Natural killer cell (primary cell): ENCODE measurements at places on chromosomes 16 and 17. TPM values are rescaled to one million over a fixed set of nuclear protein-coding genes. Genes with fewer than 3 reads are reported as not detected.
A peak's percentile ranks its signal among the peaks of the same experiment; 100 is the strongest.

GRCh38 chr17:4304417-4305027, 40.7 kb upstream of the ANKFY1 start:
- peak; percentile 83 for DNase-seq

DNA sequence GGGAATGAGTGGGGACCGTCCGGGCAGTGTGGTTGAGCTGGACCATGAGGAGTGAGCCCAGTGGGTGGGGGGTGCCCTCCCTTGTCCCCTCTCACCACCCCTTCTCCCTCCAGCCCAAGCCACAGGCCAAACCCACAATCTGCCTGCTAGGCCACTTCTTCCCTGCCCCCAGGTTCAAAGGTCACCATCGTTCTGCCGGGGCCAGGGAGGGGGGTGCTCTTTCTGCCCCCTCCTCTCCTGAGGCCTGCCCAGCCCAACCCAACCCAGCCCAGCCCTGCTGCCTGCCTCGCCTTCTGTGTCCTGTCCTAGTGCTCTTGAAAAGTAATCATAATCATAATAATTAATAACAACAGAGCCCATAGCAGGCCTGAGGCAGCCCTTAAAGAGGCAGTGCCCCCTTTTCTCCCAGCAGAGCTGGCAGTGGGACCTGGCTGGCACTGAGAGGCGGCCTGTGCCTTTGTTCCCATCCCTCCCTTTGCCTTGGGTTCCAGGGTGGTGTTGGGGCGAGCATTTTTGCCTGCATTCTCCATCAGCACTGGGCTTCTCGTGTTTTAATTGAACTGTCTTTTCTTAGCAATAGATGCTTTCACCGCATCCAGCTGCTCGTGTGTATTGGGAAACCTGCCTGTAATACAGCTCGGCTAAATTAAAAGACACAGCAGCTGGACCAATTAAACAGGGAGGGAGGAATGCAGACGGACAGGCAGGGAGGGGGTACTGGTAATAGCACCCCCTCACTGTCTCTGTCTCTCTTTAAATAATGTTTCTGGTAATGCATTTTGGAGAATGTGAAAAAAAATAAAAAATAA, 46.8 kb downstream of the SREBF1 start:
- no peak for DNase-seq

DNA sequence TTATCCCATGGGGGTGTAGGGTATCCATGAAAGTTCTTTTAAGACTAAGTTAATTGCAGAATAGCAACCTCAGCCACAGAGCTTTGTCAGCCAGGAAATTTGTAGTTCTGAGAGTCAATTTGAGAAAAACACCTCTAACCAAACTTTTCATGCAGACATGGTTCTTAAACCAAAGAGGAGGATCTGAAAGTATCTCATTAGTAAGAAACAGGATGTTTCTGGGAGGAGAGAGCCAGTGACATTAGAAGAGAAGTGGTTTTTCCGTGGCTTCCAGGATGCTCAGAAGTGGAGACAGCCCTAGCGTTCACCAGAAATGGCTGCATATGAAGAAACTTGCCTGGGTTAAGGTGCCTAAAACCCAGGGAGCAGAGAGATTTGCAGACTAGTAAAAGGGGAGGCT, 7.9 kb downstream of the GNAO1 start:
- no peak for DNase-seq

DNA sequence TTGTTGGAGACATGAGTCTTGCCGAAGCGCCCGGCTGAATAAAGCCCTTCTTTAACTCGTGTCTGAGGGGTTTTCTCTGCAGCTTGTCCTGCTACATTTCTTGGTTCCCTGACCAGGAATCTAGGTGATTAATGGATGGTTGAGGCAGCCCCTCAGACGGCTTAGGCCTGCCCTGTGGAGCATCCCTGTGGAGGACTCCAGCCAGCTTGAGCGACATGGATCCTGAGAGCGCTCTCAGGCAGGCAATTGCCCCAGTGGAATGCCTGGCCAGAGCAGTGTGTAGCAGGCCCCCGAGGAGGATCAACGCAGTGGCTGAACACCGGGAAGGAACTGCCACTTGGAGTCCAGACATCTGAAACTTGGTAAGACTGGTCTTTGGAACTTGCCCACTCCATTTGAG, 17.3 kb upstream of the ENDOV start:
- DNase-seq: no peak

DNA sequence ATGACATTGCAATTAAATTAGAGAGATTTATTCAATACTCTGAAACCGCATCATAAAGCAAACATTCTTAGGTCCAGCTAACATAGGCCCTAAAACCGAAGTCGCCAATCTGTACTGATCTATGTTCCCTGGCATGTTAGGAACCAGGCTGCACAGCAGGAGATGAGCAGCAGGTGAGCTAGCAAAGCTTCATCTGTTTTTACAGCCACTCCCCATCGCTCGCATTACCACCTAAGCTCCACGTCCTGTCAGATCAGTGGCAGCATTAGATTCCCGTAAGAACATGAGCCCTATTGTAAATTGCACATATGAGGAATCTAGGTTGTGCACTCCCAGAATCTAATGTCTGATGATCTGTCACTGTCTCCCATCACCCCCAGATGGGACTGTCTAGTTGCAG, 91.5 kb downstream of the PARN start:
- DNase-seq: no peak

DNA sequence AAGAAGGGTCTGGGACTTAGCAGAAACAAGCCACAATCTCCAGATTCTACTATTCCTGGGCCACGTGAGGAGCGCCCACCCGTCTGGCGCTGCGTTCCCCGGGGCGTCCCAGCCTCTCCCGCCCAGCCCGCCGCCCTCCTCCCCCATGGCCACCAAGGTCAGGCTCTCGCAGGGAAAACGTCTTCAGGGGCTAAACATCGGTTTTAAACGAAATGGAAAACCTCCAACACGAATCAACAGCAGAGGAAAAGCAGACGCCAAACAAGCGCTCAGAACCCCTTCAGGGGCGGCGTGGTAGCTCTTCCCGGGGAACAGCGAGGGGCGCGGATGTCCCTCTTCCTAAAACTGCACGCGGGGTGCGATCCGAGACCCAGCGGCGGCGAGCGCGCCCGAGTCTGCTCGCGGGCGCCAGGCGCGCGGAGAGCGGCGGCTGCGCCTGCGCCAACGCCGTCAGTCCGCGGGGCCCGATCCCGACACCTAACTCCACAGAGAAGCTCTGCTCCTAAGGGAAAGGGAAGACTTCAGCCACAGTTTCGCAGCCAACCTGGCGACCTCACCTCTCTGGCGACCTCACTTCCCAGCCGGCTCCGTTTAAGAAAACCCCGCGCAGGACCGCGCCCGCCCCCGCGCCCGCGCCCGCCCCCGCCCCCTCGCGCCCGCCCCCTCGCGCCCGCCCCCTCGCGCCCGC, 505 bp upstream of the COG1 start:
- DNase-seq: peak; percentile 83

GRCh38 chr17:73157521-73157890, 7.3 kb upstream of the SSTR2 start:
- DNase-seq: no peak

DNA sequence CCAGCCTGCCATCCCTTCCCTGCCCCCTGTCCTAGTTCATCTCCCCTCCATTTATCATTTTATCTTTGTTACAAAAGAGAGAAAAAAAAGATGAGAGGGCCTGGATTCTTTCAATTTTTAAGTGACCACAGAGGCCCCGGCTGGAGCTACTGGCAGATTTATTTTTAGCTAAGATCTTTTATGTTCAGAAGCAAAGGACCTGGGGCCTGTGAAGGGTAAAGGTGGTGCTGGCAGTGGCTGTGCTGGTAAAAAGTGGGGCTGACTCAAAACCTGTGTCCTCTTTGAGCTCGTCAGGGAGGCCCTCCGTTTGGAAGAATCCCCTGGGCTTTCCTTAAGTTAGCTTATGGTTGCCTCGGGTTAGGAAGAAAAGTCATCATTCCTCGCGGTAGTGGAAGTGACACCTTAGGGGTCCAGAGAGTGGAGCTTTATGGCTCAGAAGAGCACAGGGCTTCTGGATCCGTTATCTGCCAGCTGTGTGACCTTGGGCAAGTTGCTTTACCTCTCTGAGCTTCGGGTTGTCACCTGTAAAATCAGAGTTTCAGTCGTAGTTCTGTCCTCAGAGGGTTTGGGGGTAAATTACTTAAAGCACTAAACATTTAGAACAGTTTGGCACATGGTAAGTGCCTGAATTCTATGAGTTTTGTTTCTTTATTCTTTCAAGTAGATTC, 923.8 kb upstream of the EEF2KMT start:
- DNase-seq: no peak

DNA sequence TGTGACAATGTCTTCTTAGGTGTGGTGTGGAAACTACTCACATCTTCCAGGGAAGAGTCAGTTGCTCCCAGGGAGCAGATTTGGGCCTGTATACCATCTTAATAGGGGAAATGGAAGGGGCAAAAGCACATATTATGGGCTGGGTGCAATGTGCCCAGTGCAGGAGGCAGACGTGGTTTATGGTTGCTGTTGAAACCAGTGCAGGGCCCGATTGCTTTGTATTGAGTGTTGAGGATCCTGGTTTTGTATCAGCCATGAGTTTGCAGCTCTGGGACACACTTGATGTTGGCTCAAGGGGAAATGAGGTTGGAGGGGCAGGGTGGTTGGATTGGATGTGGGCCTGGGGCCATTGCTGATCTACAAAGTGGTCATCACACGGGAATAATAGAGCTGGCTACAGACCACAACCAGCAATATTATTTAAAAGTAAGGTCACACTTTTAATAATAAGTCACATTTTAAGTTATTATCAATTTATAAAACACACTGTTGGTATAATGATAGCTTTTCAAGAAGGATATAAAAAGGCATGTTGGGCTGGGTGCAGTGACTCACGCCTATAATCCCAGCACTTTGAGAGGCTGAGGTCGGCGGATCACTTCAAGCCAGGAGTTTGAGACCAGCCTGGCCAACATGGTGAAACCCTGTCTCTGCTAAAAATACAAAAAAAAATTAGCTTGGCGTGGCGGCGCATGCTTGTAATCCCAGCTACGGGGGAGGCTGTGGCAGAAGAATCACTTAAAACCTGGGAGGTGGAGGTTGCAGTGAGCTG, 302.4 kb downstream of the SEC14L1 start:
- DNase-seq: no peak

GRCh38 chr17:79992649-79993389, 42.9 kb downstream of the TBC1D16 start:
- DNase-seq: no peak

DNA sequence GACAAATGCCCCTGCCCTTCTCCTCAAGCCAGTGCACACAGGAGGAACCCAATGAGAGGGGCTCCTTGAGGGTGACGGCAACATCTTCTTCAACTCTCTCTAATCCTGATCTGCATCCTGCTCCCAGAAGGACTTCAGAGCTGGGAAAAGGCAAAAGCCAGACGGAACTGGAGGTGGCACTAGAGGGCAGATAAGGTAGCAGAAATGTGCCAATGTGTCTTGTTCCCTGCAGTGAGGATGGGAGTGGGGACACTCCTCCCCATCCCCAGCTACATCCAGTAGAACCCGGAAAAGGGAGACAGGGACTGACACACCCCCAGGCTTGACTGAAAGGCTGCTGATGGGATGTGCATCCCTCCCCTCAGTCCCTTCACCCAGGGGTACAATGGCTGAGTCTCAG, 28.5 kb downstream of the SRCIN1 start:
- no peak for DNase-seq

GRCh38 chr17:53548252-53548651, 274.5 kb upstream of the KIF2B start:
- no peak for DNase-seq

GRCh38 chr17:28746611-28747050, 2.8 kb downstream of the TRAF4 start:
- DNase-seq: no peak

DNA sequence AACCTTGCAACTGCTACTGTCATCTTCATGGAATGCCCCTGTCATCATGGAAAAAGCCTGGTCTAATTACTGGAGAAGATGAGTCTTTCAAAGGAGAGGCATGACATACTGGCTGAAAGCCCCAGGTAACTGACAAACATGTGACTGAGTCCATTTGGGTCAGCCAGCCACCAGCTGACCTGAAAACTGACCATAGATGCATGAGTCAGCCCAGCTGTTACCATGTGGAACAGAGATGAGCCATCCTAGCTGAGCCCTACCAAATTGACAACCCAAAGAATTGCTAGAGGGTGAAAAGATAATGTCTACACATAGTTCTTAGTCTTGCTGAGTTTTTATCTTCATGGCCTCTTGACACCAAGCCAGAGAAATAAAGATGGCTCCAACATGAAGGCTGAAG, 311.8 kb downstream of the UTP18 start:
- no peak for DNase-seq

DNA sequence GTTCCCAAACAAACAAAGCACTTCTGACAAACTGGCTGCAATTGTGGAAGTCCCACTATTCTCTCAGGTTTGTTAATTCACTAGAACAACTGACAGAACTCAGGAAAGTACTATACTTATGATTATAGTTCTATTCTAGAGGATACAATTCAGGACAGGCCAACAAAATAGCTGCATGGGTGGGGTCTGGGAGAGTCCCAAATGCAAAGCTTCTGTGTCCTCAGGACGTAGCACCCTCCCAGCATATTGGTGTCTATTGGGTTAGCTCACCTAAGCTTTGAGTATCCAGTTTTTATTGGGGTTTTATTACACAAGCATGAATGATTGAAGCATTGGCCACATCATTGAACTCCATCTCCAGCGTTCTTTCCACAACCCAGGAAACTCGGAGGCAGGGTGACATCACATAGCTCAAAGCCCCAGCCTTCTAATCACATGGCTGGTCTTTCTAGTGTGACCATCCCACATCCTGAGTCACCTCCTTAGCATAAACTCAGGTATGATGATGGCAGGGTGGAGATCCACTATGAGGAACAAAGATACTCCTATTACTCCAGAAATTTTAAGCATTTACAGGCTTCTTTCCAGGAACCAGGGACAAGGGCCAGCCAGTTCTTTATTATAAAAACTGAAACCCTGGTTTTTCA, 43.9 kb upstream of the CCNF start:
- no peak for DNase-seq

GRCh38 chr17:73770115-73770848, 126.0 kb upstream of the SDK2 start:
- DNase-seq: no peak

DNA sequence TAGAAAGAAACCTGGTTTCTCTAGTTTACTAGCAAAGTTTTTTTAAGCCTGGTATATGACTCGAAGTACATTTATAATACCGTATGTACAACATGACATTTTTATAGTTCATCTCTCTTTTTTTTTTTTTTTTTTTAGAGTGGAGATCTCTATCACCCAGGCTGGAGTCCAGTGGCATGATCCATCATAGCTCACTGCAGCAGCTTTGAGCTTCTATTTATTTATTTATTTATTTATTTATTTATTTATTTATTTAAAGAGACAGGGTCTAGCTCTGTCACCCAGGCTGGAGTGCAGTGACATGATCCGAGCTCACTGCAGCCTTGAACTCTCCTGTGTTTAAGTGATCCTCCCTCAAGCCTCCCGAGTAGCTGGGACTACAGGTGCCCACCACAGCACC, 25.9 kb upstream of the VPS4A start:
- DNase-seq: no peak

GRCh38 chr17:48002266-48002915, 31.5 kb downstream of the CDK5RAP3 start:
- DNase-seq: no peak

GRCh38 chr17:50289278-50289677, 15.0 kb downstream of the TMEM92 start:
- DNase-seq: no peak

KCNH4 gene
- 0.12 TPM for total RNA-seq

CCL5 gene
- 793 TPM for total RNA-seq

TBX4 gene
- total RNA-seq: not detected

TMEM238L gene
- total RNA-seq: not detected

ZPBP2 gene
- total RNA-seq: not detected

DPEP2 gene
- 64.1 TPM for total RNA-seq

ITGAX gene
- 224 TPM for total RNA-seq
